ENCODE measurements at places on chromosomes 4 and X.

DNA sequence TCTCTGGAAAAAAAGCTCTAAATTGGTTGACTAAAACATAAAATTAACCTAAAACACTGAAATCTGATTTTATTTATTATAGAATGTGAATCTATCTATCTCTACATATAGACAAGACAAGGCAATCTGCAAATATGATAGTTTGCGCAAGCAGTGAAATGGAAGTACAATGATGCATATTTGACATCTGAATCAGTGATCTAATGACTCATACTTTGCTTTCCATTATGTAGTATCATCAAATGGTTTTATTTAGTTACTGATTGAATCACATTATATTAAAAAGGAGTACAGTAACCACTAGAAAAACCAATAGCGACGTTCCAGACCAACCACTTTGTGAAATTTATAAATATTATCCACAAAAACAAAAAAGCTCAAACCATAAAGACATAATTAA is 1969.3 kb downstream of the PCDH7 start:
- no peak for DNase-seq

DNA sequence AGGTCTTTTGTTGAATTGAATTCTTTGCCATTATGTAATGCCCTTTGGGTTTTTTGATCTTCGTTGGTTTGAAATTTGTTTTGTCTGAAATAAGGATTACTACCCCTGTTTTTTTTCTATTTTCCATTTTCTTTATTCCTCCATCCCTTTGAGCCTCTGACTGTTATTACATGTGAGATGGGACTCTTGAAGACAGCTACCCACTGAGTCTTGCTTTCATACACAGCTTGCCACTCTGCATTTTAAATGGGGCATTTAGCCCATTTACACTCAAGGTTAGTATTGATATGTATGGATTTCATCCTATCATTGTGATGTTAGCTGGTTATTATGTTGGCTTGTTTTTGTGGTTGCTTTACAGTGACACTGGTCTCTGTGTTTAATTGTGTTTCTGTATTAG is 736.2 kb upstream of the GRID2 start:
- no peak for DNase-seq

GRCh38 chr4:68732653-68733466 is 62.4 kb upstream of the UGT2B15 start:
- DNase-seq, result no peak

DNA sequence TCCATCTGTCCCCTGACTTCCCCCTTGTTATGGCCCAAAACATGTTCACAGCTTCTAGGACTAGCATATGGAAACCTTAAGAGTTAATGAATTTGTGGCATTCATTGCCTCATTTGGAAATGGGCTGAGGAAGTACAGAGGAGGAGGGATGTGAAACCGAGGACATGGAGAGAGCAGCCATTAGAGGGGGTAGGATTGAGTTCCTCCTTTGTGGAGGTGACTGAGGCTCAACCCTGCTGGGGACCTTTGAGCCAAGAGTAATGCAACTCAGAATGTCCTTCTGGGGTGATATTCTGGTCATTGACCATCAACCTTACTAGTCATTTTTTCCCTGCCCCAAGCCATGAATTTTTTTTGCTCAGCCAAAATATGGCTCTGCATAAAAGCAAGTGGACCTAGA is 109.4 kb downstream of the ZNF518B start:
- DNase-seq, result no peak

- no peak for DNase-seq
Observed at GRCh38 chrX:139929876-139930275, 3.0 kb downstream of the ATP11C start.
